Type B pancreatic cell (in vitro differentiated cells): ENCODE measurements at places on chromosomes 5 and 9. TPM values are rescaled to one million over a fixed set of nuclear protein-coding genes. Genes with fewer than 3 reads are reported as not detected.

The SLC4A9 gene
- total RNA-seq = 0.17 TPM in 1 of 2 replicates, not detected in the other

The SPATA24 gene
- 4.9 and 7.1 TPM in 2 replicates for total RNA-seq

The GPR151 gene
- not detected in 2 replicates for total RNA-seq

GRCh38 chr5:44821164-44821563, 12.4 kb downstream of the MRPS30 start:
- no peak for DNase-seq

- peak; percentile 74 for DNase-seq
These were observed 31.1 kb upstream of the ADAMTSL1 start for GRCh38 chr9:18442629-18443491.

GRCh38 chr9:88498880-88499279, 36.1 kb upstream of the NXNL2 start:
- no peak for DNase-seq

DNA sequence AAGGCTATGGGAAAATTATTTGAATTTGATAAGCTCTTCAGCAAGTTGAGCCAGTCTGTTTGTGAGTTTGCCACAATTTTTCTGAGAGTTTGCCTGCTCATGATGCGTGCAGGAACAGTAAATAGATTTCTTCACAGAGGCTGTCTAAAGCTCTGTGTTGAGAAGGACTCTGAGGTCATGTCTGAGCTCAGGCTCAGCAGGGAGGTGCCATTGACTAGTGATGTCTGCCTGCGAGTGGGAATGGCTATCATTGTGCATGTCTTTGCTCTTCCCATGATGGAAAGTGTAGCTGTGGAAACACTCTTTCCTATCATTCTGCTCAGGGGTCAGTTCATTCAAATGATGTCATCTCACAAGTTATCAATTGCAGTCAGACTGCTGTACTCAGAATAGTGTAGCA, 142.8 kb downstream of the RASEF start:
- DNase-seq = no peak

DNA sequence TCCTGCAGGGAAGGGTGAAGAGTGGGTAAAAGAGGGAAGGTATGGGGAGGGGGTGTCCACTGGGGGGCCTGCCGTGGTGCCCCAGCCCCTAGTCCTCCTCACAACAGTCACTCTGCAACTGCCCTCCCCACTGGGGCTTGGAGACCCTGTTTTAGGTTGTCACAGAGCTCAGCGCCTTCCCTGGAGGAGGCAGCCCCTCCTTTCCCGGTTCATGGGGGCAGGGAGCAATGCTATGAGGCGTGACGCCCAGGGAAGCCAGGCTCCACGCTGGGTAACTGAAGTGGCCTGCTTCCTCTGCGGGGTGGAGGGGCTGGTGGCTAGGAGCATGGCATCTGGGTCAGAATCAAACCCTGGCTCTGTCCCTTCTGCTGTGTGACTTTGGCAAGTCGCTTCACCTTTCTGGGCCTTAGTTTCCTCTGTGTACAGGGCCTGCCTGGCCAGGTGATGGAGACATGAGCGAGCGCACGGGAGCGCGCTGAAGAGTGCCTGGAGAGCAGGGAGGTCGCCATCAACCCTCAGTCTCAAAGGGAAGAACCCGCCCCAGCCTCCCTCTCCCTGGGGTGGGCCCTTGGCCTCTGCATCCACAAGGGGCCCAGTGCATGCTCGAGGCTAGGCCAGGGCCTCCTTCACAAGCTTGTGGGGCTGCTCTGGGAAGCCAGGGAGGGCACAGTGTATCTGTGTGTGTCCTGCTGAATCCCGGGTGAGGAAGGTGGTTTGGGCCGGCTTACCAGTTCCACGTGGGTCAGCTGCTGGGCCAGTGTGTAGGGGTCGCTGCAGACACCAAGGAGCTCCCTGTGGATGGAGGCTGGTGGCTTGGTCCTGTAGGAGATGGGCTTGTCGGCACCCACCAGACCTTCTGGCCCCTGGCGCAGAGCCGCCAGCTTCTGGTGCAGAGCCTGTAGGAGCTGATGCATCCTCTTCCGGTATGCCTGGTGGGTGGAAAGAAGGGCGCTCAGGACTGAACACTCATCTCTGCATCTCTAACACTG, 56.4 kb upstream of the RNF130 start:
- DNase-seq = peak; percentile 66

DNA sequence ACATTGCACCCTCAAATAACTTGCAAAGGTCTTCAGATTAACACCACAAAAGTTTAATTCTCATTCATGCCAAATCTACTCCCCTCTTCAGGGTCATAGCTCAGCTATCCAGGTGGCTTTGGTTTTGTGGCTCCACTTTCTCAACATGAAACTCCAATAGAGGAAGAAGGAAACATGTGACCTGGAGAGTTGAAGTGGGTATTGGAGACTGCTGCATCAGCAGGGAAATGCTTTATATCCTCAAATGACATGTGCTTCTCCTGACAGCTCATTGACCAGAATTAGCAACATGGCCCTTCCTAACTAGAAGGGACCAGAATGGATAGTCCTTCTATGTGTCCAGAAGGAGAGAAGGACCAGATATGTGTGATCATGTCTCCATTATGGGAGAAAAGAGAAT, 73.6 kb downstream of the TLR4 start:
- no peak for DNase-seq
